ENCODE measurements at places on chromosomes 11 and 22.

DNA sequence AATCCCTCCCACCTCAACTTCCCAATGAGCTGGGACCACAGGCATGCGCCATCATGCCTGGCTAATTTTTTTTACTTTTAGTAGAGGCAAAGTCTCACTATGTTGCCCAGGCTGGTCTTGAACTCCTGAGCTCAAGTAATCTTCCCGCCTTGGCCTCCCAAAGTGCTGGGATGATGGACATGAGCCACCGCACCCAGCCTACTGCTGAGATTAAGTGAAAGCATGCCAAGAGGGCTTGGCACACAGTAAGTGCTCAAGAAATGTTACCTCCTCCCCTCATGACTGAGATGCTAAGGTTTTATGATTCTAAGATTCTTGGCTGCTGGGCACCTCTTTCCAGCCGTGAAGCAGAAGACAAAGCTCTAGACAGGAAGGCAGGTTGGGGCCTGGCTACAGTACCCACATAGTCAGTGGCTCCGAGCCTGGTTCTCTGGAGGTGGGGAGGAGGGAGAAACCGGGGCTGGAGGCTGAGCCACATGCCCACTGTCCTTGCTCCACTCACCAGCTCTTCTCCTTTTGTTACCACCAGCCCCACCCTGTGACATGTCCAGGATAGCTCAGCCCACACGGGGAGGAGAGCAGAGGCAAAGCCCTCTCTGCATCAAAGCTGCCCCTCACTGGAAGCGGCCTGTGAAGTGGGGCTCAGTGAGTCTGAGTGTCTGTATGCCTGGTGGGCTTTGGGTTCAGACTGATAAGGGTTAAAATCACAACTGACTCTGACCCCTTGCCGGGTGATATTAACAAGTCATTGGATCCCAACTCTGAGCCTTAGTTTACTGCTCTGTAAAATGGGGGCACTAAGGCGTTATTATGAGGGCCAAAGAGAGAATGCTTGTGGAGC, 12.9 kb downstream of the ARHGEF17 start:
- DNase-seq, result no peak

DNA sequence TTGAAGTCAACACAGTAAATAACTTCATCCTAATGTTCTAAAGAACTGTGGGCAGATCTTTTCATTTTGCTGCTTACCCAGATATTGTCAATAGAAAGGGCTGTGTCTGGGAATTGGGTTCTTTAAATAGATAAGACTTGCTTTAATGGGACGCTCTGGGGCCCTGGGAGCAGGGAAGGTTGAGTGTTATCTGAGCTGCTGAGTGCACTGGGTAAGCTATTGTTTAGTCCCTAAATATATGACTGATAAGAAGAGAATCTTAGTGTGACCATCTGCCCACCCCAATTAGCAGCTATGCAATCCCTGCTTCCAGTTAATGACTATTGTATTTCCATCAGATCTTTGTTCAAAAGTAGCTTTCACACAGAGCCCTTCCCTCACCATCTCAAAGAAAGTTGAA, 44.4 kb downstream of the ARHGAP42 start:
- no peak for DNase-seq

GRCh38 chr11:102546923-102547471, 16.4 kb upstream of the MMP7 start:
- DNase-seq, result no peak

GRCh38 chr11:120704256-120704750, 192.8 kb downstream of the GRIK4 start:
- no peak for DNase-seq

GRCh38 chr11:12997168-12997567, 11.9 kb upstream of the RASSF10 start:
- no peak for DNase-seq
